ENCODE measurements at places on chromosomes 7 and 10.

DNA sequence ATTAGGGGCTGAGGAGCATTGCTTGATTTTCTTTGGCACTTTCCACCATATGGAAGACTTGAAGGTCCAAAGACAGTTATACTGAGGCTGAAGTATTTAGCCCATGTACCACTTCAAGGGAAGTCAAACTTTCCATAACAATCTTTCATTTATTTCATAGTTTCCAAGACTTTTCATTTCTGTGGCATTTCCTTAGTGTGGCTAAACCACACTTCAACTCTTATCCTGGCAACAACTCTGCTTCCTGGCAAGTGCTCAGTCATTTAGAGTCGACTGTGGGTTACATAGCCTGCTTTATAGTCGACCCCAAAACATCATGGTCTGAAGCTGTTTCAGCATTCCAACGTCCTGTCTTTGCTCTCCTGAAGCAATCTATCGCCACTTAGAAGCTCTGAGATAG, 343.0 kb upstream of the SEMA3D start:
- DNase-seq, result no peak

DNA sequence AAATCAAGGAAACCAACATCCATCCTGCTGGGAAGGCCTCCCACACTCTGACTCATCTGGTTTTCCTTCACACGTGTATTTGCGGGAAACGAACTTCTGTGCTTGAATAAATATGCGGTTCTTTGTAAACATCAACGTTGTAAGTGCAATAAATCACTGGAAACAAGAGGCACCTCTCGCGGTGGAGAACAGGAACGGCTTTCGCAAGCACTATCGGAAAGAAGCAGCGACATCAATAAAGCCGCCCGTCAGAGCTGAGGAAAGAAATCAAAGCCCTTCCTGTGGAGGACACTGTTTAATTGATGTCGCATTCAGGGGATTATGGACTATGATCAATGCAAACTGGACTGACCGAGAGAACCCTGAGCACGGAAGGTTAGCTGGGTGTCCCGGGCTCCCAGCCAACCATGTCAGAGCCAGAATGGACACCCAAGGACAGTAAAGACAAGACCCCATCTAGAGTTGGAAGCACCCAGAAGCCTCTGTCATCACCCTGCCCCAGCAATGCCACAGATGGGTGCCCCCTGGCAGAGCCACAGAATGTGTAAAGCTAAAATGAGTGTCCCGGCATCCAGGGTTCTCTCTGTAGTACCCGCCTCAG, 37.6 kb downstream of the OAT start:
- DNase-seq, result no peak

DNA sequence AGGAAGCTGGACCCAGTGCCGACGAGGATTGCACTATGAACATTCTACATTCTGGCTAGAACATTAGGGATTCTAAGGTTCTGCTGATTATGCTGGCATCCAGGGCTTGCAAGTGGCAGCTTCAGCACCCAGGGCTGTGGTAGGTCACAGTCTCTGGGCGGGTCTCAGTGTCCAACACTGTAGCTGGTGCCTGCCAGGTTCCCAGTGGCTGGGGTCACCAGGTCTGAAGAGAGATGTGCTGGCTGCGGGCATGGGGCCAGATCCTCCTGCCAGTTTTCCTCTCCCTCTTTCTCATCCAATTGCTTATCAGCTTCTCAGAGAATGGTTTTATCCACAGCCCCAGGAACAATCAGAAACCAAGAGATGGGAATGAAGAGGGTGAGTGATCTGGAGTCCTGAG, at the start of gene PTTG1IP2:
TSS of gene PTTG1IP2 (plus strand) at position 86 of the 400 bp plus-strand sequence. CDS start at position 234, 148 bp downstream.
- DNase-seq, result no peak

GRCh38 chr10:12902135-12902572, 99.4 kb downstream of the CCDC3 start:
- no peak for DNase-seq

- DNase-seq, result no peak
Measured at GRCh38 chr10:71631007-71631861, 88.3 kb downstream of the C10orf105 start.

DNA sequence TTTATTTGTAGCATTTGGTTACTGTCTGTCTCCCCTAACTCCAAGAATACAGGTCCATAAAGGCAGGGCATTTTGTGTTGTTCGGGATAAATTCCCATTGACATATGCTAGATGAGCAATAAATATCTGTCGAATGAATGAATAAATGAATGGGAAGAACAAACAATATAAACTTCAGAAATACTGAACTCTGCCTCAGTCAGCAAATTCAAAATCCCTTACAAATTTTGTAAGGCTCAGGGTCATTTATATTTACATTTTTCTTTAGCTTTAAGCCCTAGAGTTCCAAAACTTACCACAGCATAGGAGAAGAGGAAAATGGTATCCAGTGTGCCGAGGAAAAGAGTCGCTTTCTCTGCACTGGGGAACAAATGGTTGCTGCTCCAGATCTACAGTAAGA, 29.0 kb downstream of the SLC37A3 start:
- no peak for DNase-seq

GRCh38 chr10:52883996-52884871, 111.7 kb upstream of the MBL2 start:
- DNase-seq, result no peak

GRCh38 chr10:24893127-24893526, 59.3 kb downstream of the PRTFDC1 start:
- no peak for DNase-seq

- no peak for DNase-seq
Measured at GRCh38 chr7:140638173-140638791, 2.3 kb downstream of the DENND2A start.

GRCh38 chr10:131425752-131426533, 114.4 kb upstream of the TCERG1L start:
- DNase-seq, result no peak

DNA sequence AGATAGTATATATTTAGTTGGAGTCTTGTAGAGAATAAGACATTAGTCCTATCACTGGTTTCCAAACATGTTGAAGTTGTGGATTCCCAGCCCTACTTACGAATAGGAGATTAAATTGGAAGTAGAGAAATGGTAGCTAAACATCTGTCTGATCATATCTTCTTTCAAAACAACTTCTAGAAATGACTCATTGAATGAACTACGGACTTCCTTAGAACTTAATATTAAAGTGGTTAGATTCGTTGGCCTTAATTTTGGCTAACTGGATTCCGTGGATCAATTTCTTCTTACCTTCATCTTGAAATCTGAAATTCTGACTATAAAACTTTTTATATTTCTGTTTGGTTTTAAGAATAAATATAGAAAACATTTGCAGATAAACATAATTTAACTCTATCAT, 3.4 kb downstream of the PHF14 start:
- no peak for DNase-seq

Measured in stimulated activated CD4-positive, alpha-beta T cell treated with anti-CD3 and anti-CD28 coated beads, TNF-alpha, amount 100 ng/mL, for 1 hour (primary cell).